ENCODE measurements at places on chromosomes 1 and 21. TPM values are rescaled to one million over a fixed set of nuclear protein-coding genes. Genes with fewer than 3 reads are reported as not detected.

Gene TIE1
- 25.1 TPM for total RNA-seq

Gene GJA4
- total RNA-seq: 27.0 TPM

DNA sequence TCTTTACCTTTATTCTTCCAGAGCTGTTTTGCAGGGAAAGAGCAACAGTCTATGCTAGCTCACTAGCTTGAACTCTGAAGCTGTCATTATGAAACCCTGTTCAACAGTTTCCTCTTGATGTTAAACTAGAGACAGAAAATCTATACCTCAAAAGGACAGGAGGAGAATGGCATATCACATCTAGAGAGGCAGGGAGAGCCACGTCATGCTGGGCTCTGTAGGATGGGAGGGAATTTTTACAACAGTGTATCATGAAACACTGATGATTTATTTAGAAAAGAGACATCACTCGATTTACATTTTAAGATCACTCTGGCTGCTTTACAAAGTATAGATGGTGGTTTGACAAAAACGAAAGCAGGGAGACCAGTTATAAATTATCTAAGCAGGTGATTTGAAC lies 224.9 kb upstream of the COA6 start:
- DNase-seq: no peak

DNA sequence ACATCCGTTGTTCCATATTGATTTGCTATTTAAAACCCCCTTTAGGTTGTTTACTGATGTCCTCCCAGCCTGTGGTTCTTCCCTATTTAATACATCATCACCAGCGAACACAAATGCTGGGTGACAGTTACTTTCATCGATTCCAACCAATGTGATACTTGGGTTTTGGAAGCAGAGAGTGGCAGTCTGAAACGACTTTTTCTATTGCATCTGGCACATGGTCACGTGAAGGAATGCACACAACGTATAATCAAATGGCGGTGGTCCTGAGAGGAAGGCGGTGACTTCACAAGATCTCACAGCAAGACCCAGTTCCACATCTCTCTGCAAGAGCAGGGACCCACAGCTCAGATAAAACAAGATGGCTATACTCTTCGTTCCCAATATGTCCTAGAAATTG lies 213.9 kb downstream of the DSCAM start:
- no peak for DNase-seq

DNA sequence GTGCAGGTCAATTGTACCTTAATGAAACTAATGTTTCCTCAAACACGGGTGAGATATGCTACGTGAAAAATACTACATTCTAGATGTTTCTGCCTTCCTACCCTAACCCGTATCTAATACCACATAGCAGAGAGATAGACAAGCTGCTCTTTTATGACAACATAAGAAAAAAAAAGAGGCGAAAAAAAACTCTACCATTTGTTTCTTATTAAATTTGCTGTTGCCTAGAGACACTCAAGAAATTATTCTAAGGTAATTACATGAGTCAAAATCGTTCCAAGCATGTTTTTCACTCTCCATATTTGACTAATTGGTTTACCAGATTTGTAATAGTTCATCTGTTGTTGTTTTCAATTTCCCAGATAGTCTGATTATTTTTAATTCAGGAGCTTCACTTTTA lies 27.4 kb downstream of the PALMD start:
- DNase-seq: no peak

GRCh38 chr1:21605964-21606705 lies 63.0 kb downstream of the RAP1GAP start:
- DNase-seq: no peak

- DNase-seq: no peak
Measured at GRCh38 chr1:228770779-228771223, 35.5 kb downstream of the RHOU start.

Data from left ventricle myocardium inferior (tissue), 1 donor.